ENCODE measurements at places on chromosomes 12 and 14. TPM values are rescaled to one million over a fixed set of nuclear protein-coding genes. Genes with fewer than 3 reads are reported as not detected.

GRCh38 chr14:57847096-57847495, 18.8 kb downstream of the SLC35F4 start:
- DNase-seq = no peak

Gene DEPDC4
- total RNA-seq = 0.66 TPM

DNA sequence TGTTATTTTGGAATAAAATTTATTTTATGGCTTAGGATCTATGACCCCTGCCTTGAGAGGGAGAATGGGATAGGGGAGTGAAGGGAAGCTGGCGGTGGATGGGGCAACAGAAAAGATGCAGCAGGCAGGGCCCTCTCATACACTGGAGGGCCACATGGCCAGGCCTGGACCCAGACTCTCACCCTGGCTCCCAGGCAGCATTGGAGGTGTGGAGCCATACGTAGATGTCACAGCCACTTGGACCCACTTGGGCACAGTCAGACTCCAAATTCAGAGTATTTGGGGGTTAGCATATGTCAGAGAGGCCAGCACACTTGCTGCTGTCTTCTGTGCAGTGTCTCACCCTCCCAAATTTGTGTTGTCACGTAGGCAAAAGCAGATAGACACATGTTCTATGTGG, 6.5 kb downstream of the NAB2 start:
- no peak for DNase-seq

- DNase-seq = peak; percentile 12
Observed at GRCh38 chr12:100141998-100142850, 450 bp downstream of the BLTP3B start.

- DNase-seq = no peak
Observed at GRCh38 chr14:69696633-69697557, 70.0 kb upstream of the SRSF5 start.

- no peak for DNase-seq
Observed at GRCh38 chr12:43576162-43576561, 24.2 kb upstream of the ADAMTS20 start.

- no peak for DNase-seq
Observed at GRCh38 chr14:73743431-73743931, 29.3 kb upstream of the PNMA1 start.

DNA sequence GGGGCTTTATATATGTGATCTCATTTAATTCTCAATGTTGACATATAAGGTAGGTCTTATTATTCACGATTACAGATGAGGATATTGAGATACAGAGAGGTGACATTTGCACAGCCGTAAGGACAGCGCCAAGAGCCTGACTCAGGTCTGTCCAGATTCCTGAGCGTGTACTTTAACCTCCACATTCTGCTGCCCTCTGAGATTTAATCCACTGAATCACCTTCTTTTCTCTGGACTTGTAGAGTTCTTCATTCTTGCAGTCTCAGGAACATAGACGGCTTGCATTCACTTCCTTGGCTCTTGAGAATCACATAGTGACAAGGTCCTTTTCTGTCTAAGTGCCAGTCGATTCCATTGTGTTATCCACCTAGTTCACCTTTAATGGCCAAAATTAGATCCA, 141.0 kb upstream of the ARHGAP5 start:
- DNase-seq = no peak

DNA sequence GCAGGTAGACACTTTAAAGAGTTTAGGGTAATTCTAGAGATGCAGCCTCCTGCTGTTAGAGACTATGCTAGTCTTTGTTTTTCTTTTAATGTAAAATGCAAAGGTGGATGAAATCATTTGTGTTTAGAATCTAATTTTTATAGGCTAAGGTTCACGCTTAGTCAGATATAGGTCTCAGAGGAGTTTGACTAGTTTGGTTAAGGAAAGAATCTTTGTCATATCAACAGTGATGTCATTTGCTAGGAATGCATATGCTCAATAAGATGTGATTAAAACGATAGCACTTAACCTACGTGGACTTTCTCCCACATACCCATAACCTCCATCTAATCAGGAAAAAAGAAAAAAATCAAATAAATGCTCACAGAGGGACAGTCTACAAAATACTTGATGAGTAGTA, 859.3 kb upstream of the ATXN7L3B start:
- DNase-seq = no peak

Measured in HFFc6 (cell line).